Right cardiac atrium (tissue), 5 donors: ENCODE measurements at places on chromosomes 4 and X. TPM values are rescaled to one million over a fixed set of nuclear protein-coding genes. Genes with fewer than 3 reads are reported as not detected.
A peak's percentile ranks its signal among the peaks of the same experiment; 100 is the strongest.

PASD1 gene
- not detected for total RNA-seq

STARD8 gene
- 10.2 TPM for total RNA-seq

DNA sequence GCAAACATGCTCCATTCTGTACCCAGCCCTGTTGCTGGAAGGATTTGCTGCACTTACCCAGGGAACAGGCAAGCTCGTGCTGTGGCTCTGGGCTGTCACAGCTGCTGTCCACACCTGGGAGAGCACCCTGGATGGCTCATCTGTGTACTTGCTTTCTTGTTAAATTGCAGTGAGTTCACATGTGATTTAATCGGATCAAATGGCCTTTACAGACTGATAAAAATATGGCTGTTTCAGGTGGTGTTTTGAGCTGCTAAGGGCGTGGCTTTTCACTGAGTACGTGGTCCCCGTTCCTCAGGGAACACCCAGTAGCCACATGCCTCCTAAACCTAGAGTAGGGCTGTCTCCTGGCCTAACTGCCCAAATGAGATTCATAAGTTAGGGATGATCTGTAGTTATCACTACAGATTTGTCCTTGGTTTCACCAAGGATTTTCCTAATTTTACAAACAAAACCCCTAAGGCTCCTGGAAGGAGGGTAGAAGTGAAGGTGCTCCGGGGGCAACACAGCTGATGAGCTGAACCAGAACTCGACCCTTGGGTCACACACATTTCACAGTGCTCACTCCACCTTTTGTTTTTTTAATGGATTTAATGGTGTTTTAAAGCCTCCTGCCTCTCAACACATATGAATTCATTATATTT, 13.7 kb downstream of the KLKB1 start:
- DNase-seq = no peak

SLC6A14 gene
- total RNA-seq = not detected

DNA sequence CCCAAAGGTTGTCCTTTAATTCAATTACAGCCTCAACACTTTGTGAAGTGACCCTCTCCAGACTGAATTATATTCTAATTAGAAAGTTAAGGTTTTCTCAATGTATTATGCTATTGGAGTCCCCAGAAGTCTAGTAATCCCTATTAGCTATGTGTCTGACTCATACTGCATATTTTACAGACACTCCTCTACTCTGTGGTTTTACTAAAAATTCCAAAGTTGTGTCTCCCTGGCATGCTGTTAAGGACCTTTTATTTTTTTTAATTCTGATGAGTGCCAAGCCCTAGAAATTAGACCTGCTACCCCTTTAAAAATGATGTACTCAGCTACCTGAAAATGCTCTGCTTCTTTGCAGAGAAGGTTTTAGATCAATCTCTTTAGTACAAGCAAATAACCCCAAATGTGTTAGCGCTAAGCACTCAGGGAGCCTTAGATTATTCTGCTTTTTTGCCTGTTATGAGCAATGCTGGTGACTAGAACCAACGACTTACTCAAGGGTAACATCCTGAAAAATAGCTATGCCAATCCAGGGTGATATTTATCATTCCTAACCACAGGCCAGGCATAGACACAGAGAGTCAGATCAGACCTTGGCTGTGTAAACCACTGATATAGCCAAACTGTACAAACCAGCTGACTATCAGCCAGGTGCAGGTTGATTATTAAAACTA, 26.1 kb upstream of the CXCL13 start:
- no peak for DNase-seq

NKX1-1 gene
- total RNA-seq = not detected

ZNF280C gene
- total RNA-seq = 2.4 TPM

GRCh38 chr4:84691170-84691691, 108.3 kb downstream of the CDS1 start:
- no peak for DNase-seq

- no peak for DNase-seq
Observed at GRCh38 chr4:167424341-167425256, 190.3 kb upstream of the SPOCK3 start.

DNA sequence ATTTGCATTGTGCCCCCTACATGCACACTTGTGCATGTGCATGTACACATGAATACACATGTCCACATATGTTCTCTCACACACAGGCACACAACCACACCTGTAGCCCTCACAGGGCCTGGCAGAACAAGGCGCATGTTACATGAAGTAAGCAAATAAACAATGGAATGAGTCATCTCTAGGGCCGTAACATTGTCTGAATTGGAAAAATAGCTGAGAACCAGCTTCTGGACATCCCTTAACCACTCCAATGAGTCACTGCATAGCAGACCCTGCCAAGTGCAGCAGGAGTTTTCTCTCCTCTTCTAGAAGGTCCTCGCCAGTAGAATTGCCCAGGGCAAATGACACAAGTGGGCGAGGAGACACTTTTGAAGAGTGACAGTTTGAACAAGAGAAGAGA, 66.1 kb downstream of the MAGEA10 start:
- DNase-seq = no peak

DNA sequence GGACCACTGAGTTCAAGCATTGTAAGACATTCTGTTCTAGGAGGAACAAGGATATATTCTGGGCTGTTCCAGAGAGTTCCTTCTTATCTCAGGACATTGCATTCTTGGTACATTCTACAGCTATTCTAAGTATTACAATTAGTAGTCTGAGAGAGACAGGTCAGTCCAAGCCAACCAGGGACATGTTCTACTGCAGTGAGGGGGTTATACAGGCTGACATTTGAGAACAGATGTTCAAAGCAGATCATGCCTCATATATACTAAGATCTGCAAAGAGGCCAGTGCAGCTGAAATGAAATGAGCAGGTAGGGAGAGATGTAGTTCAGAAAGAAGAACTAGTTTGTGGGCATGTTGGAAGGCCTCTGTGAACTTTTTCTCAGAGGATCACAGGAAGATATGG, 142.0 kb downstream of the CENPC start:
- DNase-seq = no peak

DNA sequence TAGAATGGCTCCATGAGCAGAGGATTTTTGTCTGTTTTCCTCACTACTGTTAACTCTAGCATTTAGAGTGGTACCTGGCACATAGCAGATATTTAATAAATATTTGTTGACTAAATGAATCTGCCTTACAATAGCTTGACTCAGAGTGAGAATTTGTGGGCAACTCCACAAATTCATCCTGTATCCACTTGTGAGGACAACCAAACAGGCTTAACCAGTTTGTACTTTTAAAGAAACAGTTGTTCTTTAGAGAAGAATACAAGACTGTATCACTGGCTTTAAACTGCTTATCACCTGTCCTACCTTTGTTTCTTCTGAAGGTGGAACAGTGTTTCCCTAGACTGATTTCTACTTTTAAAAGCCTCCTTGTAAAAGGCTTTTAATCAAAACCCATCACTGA, 141.3 kb upstream of the SH3RF1 start:
- no peak for DNase-seq

GRCh38 chr4:77777135-77777807, 41.9 kb downstream of the CNOT6L start:
- DNase-seq = no peak

DNA sequence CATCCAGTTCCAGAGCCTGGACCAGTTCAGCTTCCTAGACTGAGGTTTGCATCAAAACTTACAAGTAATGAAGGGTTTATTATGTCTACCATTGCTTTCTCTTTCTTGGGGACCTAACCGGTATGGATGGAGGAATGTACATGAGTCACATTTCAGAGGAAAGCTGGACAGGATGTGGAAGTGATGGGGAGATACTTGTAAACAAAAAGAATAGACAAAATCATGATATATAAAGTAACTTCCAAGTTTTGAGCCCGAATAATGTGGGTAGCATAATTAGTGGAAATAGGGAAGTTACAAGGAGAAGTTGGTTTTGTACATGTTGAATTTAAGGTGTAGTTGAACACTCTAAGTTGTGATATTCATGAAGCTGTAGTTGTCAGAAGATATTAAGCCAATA, 15.0 kb downstream of the FNIP2 start:
- DNase-seq = no peak

DNA sequence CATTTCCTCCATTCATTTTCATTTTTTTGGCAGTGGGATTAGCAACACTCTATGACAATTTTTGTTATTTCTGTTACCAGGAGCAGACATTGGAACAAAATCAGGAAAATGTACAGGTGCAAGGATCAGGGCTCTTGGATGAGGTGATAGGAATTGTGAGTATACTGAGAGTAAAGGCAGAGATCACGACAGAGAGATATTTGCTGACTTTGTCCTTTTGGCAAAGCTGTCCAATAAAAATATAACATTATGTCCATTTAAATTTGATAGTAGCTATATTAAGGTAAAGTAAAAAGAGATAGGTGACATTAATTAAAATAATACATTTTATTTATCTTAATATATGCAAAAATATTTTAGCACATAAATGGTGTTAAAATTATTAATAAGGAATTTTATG, 373.1 kb upstream of the GNPDA2 start:
- DNase-seq = no peak

- no peak for DNase-seq
Observed at GRCh38 chr4:10982305-10982704, 297.7 kb upstream of the CLNK start.

DNA sequence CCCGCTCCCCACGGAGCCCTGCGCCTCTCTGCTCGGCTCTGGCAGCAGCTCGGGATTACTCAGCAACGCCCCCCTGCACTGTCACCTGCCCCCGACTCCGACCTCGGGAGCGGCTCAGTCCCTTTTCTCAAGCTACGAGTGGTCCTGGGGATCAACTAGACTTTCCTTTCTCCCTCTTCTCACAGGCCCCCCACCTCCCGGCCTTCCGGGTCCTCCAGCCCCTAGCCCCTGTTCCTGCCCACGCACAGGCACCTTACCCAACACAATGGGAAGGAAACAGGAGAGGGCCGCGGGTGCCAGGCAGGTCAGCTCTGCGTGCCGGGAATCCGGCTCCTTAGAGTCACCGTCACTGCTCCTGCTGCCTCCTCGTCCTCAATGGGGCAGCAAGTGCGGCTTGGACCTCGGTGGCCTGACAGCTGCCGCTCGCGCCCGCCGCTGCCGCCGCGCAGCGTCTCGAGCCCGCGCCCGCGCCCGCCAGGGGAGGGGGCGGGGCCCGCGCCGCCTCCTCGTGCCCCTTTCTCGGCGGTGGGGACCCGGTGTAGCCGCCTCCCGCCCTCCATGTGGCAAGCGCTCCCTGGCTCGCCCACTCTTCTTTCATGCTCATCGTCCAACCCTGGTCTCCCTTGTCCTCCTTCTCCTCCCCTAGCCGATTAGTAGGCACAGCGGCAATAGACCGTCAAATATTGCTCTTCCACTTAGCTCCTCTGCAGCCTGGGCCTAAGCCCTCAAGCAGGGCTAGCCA, at the start of gene RAB9B:
Gene RAB9B (minus strand): TSS at position 455 of the 742 bp plus-strand sequence. CDS start 6,473 bp downstream, outside the sequence.
- DNase-seq = peak; percentile 74

DNA sequence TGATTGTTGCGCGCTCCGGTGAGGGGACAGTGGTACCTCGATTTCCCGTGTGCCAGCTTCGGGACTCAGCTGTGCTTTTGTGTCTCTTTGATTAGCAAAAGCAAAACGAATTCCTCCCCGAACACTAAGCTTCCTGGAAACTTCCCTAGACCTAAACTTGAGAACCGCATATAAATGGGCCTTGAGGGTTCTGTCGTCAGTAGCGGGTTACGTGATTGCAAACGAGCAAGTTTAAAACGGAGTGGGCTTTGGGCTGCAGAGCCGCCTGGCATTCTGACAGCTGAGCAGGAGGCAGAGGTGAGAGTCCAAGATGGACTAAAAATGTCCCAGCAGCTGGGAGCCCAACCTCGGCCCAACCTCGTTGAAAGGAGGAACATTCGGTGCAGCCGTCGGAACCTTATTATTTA, 1.2 kb upstream of the TAPT1 start:
- DNase-seq = peak; percentile 70

XKRX gene
- total RNA-seq = not detected

GRCh38 chrX:27675493-27675892, 85.3 kb downstream of the DCAF8L2 start:
- no peak for DNase-seq

ZNF827 gene
- 14.2 TPM for total RNA-seq
